Gastroesophageal sphincter (tissue), 4 donors: ENCODE measurements at places on chromosomes 13 and 19.

GRCh38 chr13:103466761-103467160, 400.5 kb upstream of the SLC10A2 start:
- no peak for ATAC-seq

DNA sequence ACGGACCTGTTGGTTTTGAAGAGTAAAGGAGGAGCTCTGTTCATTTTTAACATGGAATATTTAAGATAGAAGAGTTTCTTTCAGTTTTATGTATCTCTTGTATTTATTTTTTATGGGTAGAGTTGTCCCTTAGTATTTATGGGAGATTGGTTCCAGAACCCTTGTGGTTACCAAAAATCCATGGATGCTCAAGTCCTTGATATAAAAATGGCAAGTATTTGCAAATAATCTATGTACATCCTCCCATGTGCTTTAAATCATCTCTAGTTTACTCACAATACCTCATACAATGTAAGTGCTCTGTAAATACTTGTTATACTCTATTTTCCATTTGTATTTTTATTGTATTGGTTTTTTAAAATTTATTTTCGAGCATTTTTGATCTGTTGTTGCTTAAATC, 63.1 kb downstream of the TM9SF2 start:
- no peak for ATAC-seq

DNA sequence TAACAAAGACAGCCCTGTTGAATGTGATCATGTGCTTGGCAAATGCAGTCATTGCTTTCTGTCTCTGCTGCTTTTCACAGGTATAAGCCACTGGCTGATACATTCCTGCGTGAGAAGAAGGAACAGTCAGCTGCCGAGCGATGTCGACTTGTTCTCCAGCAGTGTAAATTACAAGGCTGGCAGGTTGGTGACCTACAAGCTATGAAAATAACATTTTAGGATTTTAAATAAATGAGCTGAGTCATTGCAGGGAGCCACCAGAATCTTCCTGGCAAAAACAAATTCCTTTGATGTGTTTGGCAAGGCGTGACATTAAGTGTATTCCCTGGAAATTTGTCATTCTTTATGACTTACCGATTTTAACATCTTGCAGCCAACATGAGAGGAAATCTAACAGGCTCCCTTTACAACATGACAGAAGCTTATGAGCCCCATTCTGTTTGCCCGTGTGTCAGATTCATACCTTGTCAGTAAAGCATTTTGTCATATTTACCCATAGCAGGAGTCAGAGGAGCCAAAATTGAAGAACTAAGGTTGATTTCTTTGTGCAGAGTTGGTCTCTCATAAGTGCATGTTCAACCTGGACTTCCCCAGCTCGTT, 471.4 kb downstream of the MYO16 start:
- peak; percentile 36 for ATAC-seq

GRCh38 chr19:3785938-3786824, at the start of gene MATK:
MATK (minus strand) TSS chr19:3786381; CDS start chr19:3785135, 1,246 bp downstream.
- no peak for ATAC-seq

DNA sequence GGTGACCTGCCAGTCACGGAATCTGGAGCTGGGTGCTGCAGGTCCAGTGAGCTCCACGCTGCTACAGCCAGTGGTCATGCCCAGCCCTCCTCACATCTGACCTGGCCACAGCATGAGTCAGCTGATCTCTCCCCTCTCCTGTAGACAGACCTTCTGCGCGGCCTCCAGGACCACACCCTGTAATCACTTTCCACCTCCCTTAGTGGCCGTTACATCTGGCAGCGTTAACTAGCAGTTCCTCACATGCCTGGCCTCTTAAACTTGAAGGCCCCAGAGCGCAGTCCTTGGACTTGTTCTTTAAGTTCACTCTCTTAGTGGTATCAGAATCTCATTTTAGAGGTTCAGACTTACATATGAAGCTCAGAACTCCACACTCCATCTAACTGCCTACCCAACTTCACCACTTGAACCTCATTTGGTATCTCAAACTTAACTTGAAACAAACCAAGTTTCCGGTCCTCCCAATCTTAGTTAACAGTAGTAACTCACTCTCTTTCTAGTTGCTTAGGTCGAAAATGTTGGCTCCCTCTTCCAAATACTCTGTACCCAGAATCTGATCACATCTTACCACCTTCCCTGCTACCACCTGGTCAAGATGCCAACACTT, 22.7 kb downstream of the MIPEP start:
- ATAC-seq: no peak

DNA sequence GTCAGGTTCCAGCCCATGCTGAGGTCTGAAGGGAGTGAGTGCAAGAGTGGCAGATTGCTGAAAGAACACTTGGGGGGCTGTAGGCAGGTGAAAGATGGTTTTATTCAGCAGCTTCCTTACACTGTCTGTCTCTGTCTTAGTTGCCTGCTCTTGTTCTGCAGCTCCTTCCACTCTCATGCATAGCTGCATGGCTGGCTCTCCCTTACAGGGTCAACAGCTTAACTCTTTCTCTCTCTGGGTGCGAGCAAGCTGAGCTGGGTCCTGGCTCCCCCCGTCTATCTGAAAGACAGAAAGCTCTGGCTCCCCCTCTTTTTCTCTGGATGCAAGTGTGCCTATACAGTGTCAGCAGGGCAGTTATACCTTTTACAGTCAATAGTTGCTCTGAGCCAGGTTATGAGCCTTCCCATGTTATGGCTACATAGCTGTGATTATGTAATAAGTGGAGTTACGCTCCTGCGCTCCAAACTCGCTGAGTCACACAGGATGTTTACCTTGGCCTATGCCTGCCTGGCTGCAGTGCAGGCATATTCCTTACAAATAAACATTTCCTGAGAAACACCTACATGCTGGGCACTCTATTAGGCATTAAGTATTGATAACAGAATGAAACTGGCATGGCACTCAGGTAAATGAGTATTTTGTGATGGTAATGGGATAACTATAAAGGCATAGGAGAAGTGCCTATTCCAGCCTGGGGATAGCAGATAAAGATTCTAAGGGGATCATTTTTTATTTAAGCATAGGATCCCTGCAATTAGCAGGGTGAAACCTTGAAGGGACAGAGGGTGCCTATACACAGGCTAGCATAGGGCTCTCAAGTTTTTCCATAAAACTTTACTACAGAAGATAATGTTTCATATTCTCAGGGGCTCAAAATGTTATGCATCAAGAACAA, 826.9 kb upstream of the PCDH9 start:
- ATAC-seq: peak; percentile 22

DNA sequence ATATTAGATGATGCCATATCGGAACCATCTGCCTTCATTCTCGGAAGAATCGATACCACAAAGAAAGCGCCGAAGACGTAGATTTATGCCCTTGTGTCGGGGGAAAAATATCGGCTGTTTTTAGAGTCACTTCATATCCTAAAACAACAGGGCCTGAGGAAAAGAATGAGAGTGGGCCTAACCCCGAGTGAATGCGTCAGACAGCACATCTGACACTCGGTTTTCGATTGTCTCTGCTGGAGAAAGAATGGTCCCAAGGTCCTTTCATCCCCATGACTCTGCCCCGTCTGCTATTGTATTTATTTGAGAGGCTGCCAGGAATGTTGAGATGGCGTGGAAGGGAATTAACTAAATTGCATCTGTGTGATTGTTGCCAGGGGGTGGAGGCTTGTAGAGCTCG, 46.1 kb downstream of the CHST8 start:
- ATAC-seq: no peak

DNA sequence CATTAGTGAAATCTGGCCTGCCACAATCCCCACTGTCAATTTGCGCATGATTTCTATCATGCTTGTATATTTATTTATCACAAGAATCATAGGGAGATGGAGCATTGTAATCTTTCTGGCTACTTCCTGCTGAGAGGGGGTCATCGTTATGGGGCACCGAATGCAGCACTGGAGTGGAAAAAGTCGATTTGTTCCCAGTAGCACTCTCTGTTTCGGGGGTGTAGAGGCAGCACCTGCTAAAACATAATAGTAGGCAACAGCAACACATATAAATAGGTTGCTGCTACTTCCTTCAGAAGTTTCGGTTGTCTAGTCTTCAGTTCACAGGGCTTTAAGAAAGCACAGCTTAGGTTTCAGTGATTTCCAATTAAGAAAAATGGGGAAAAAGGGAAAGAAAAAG, 23.4 kb upstream of the CEACAM21 start:
- ATAC-seq: no peak
